CD4-positive, CD25-positive, alpha-beta regulatory T cell (primary cell): ENCODE measurements at places on chromosomes 1 and 21.

DNA sequence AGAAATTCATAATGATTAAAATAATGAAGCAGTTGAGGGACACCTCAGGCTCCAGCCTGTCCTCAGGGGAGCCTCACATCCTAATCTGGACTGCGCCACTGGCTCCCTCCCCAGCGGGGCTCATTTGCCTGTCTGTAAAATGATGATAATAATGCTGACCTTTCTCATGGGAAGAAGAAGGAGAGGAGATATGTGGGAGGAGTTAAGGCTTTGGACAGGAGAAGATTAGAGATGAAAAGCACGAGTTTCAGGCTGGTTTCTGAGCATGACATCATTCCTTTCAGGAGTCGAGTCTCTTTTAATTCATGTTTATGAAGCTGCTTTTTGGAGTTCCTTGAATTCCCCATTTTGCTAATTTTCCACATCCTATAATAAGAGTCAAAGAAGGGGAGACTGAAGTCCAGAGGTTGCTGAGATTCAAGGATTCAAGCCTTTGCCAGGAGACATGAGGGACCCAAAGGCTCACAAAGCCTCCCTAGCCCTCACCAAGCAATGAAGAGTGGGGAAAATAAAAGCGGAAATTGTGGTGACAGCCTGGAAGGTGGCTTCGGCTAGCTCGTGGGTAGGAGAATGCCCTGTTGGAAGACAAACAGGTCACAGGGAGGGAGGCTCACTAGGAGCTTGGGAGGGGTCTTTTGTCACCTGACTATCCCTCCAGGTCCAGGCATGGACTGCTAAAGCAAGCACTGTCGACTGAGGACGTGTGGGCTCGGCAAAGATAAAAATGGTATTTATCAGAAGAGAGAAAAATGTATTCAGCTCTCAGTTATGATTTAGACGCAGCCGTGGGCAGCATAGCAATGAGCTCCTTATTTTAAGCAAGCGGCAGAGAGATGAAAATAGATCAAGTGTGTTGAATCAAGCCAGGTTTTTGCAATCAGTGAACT, 27.5 kb upstream of the STMN1 start:
- DNase-seq, result no peak

DNA sequence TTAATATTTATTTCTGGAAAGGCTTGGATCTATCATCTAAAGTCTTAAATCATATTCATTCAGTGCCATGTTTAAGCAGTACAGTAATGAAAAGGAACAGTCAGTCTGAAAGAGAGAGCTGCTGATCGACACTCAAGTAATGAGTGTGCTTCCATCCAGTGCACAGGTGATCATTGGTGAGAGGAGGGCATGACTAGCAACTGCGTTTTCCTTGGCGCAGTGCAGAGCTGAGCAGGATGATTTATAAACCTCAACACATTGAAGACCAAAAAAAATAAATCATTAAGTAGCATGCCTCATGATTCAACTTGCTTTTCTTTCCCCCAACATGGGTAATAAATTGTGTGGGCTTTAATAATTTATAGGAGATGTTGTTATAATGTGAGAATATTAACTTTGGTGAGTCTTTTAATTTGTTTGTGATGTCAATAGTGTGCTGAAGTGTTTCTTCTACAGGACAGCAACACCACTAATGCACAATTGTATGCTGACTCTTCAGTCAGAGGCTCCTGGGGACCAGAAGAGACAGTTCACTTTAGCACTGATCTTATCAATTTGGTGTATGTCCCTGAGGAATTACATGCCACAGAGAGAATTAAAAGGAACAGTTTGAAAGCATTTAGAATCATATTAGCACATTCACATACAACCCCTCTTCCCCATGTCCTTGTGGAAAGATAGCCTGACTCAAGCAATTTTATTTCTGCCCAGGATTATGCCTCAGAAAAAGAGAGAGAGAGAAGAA, 199.7 kb upstream of the ADGRL2 start:
- DNase-seq, result no peak

GRCh38 chr1:218620956-218621355, 275.8 kb downstream of the TGFB2 start:
- DNase-seq, result no peak

GRCh38 chr1:25532970-25533369, 10.4 kb upstream of the LDLRAP1 start:
- DNase-seq, result no peak

GRCh38 chr1:10898921-10899320, 102.5 kb upstream of the CASZ1 start:
- DNase-seq, result no peak

DNA sequence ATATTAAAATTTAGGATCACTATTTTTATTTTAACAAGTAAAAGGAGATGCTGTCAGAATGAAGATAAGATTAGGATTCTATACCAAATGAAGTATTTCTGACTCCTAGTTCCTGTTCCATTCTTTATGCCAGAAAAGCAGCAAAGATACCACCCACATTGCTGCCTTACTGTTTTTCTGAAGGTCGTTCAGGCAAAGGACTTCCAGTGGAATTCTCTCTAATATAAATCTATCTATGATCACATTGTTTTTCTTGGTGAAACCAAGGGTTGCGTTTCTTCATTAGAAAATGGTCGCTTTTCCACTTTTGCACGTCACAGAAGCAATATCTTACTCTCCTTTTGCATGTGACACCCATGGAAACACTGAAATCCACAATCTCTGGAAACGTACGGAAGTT, 594.8 kb upstream of the ADGRL2 start:
- DNase-seq, result no peak

- DNase-seq, result no peak
Measured at GRCh38 chr1:228008391-228009115, 1.8 kb downstream of the WNT3A start.

- no peak for DNase-seq
Measured at GRCh38 chr1:225886159-225887029, 2.6 kb downstream of the LEFTY1 start.

DNA sequence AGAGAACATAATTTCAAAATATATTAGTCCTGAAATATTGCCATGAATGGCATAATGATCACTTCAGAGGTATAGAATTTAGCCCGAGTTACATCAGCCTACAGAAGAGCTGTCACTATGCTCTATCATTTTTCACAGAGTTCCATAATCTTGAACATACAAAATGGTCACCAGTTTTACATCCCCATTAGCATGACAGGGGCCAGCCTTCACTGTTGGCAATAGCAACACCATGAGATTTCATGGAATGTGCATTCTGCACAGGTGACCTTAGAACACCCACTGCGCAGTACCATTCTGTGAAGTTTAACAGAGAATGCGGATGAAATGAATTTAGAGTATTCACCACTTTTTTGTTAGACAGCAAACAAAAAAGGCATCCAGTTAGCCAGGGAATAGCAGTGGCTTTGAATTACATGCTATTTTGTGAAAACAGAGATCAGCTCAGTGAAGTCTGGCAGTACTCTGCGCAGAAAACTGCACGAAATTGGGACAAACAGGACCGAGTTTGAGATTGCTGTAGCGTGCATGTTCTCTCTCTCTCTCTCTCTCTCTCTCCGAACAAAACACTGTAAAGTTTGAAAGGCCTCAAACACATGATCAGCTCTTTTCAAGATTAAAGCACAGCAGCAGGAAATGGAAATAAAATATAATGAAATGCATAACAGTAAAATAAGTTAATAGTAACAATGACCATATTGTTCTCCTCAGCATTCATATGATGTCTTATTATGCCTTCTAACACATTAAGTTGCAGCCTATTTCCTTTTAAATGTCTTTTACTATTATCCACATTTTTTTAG, 349.3 kb downstream of the USH2A start:
- no peak for DNase-seq

GRCh38 chr1:22431965-22432364, 19.7 kb upstream of the ZBTB40 start:
- no peak for DNase-seq

DNA sequence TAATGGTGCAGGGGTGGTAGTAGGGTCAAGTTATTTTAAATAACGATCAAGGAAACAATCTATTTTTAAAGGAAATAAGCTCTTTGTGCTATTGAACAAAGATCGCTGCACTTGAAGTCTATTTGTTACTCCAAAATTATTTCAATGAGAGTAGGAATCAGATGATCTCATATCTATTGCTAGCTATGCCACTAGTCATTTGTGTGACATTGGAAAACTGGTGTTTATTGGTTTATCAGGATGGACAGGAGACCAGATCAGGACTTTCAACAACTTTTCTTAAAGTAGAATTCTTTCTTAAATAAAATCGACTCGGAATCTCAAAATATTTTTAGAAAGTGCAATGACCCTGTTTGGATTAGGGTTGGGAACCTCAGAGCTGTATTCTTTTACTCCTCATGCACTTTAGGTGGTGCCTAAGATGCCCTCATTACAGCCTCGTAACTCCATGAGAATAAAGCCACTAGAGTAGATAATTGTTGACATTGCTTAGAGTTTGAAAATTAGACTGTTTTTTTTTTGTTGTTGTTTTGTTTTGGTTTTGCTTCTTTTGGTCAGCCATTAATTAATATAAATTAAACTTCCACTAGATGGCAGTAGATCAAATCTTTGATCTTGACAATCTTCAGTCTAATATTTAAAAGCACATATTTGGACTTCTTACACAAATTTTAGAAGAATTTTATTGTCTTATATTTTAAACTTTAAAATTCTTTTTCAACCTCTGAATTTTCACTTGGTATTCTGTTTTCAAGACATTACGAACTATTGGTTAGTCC, 352.4 kb downstream of the USP25 start:
- DNase-seq, result peak; percentile 1

- no peak for DNase-seq
Measured at GRCh38 chr1:201191653-201192260, 1.1 kb downstream of the IGFN1 start.

DNA sequence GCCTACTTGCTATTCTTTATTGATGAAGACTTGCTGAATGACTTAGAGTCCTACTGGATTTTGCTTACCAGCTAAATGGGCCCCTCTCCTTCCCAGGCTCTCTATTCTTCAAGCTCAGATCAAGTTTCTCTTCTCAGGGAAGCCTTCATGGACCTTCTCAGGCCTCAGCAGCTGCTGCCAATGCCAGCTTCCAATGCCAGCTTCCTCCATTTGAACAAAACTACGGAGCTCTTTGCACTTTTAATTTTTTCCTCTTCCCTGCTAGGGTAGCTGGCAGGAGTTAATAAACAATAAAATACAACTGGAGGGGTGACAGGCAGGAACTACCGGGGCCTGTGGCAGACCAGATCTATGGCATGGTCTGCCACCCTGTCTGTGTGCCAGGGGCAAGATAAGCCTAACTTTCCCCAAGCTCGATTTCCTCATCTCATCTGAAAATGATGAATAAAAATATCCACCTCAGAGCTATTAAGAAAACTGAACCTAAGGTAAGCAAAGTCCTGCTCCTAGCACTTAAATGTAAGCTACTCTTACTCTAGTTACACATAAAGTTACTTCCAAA, 995 bp upstream of the IPO13 start:
- no peak for DNase-seq

GRCh38 chr21:37478794-37479193, 112.2 kb downstream of the DYRK1A start:
- no peak for DNase-seq

DNA sequence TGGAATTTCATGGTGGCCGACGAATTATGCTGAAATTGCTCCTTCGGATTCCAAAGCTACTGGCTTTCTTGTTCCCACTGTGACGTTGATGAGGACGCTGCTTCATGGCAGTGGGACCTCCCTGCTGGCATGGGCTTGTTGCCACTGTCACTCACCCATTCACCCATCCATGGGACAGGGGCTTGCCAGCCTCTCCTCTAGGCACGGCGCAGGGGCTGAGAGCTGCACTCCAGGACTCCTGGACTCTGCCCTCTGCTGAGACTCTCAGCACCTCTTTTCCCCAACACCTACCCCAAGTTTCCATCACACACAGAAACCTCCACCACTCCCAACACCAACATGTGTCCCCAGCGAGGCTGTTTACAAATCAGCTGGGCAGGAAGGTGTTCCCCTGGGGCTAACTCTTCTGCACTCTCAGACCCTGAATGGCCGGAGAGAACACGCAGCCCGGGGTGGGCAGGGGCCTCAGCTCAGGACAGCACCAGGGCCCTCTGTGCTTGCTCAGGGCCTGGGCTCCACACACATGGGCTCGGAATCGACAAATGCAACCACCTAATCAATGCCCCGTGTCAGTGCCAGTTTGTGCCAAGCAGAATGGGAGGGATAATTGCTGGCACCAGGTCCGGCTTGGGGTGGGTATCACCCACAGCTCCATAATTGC, 3.1 kb downstream of the ITGB2 start:
- DNase-seq, result no peak

DNA sequence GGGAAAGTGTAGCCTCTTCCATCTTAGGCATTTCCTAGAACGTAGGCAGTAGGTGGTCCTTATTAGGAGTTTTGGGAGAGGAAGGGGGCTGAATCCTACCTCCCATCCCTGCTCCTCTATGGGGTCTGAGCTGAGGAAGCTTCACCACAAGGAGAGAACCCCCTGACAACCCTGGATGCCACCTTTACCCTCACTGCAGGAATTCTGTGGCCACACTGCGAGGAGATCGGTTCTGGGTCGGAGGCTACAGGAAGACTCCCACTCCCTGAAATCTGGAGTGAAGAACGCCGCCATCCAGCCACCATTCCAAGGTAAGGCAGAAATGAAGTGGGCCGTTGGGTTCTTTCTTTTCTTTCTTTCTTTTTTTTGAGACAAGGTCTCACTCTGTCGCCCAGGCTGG, 1.5 kb downstream of the MX1 start:
- no peak for DNase-seq

DNA sequence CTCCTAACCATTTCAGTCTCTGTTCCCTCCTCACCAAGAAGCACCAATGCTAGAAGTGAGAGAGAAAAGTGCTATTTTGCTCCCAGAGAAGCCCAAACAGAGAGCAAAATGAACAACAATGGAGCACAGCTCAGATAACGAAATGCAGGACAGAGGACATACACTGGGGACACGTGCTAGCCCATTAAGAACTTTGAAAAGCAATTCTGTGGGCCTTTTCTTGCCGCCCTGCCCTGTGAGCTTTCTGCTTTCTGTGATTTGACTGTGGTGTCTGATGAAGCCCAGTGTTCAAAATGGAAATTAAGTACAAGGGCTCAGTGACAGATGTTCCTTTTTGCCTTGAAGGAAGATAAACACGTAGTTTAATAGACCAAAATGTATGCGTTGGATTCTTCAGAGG, 130.8 kb downstream of the S1PR1 start:
- DNase-seq, result no peak

DNA sequence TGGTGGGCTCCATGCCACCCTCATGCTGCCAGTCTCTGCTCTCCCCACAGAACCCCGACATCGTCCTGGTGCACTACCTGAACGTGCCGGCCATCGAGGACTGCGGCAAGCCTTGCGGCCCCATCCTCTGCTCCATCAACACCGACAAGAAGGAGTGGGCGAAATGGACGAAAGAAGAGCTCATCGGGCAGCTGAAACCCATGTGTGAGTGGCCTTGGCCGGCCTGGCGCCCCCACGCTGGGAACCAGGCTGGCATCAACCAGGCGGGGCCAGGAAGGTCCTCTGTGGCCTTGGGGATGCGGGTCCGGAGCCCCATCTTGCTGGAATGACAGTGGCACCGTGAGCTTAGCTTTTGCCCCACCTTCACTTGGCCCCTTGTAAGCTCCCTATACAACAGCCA, 130.7 kb upstream of the VAMP3 start:
- DNase-seq, result no peak

- no peak for DNase-seq
Measured at GRCh38 chr1:201970334-201971159, 11.9 kb upstream of the RNPEP start.

- DNase-seq, result no peak
Measured at GRCh38 chr1:14970799-14971141, 182.8 kb upstream of the TMEM51 start.
